ENCODE measurements at places on chromosomes 2 and 18. TPM values are rescaled to one million over a fixed set of nuclear protein-coding genes. Genes with fewer than 3 reads are reported as not detected.
A peak's percentile ranks its signal among the peaks of the same experiment; 100 is the strongest.

The NEU2 gene
- total RNA-seq, result not detected

The HSPE1 gene
- 57.0 TPM for total RNA-seq

The ITPRIPL1 gene
- 8.9 TPM for total RNA-seq

The MEP1B gene
- total RNA-seq, result 0.34 TPM

The NDC80 gene
- 0.77 TPM for total RNA-seq

The REG1B gene
- total RNA-seq, result not detected

GRCh38 chr18:48957136-48957535 lies 6.4 kb upstream of the SMAD7 start:
- no peak for DNase-seq

DNA sequence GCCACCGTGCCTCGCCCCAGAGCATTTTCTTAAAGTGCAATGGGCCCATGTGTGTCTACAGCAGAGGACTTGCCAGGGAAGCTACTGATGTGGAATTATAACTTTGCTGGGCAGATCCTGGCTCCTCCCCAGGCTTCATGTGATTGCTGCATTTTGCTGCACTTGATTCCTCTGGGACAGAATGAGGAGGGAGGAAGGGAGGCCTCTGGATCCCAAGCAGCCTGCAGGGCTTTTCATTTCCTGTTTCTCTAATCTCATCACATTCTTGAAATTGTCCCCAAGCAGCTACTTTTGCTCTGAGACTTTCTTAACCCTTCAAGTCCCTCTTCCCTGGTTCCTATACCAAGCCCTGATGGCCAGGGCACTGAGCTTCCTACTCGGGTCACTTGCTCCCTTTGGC lies 134.4 kb upstream of the SEC11C start:
- DNase-seq, result peak; percentile 30

GRCh38 chr2:10911291-10912075 lies at the start of gene KCNF1:
KCNF1 (plus strand) TSS chr2:10911934; CDS start chr2:10912427, 493 bp downstream.
- DNase-seq, result no peak

DNA sequence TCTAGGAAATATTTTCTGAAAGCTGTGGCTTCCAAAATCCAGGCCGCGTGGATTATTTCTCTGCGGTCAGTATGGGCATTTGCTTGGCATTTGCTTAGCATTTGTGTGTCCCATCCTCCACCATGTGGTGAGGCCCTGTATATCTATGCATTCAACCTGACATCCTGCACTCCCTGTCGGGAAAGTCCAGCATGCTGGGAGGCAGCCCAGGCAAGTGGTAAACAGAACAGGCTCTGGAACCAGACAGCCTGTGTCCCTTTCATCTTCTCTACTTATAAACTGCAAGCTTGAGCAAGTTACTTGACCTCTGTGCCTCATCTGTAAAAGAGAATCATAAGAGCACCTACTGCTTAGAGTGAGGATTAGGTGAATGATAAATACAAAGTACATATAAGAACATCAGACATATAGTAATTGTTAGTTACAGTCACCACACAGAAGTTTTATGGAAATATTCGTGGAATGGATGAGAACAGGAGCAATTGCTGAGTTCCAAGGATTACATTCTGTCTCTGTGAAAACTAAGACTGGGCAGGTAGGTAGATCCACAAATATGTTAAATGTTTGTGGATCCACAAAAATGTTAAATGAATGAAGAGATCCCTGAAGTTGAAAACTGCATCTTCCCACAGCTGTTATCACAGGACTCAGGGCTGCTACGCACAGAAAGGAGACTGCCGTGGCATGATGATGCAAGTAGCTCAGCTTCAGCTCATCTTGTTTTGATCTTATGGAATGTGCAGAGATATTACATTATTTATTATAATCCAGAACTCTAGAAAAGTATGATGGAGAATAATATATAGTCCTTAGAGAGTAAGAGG lies 317.0 kb upstream of the MMADHC start:
- DNase-seq, result no peak

- DNase-seq, result no peak
Measured at GRCh38 chr2:54360055-54360792, 95.9 kb upstream of the SPTBN1 start.

- DNase-seq, result no peak
Measured at GRCh38 chr2:64400733-64401528, 53.0 kb upstream of the LGALSL start.

DNA sequence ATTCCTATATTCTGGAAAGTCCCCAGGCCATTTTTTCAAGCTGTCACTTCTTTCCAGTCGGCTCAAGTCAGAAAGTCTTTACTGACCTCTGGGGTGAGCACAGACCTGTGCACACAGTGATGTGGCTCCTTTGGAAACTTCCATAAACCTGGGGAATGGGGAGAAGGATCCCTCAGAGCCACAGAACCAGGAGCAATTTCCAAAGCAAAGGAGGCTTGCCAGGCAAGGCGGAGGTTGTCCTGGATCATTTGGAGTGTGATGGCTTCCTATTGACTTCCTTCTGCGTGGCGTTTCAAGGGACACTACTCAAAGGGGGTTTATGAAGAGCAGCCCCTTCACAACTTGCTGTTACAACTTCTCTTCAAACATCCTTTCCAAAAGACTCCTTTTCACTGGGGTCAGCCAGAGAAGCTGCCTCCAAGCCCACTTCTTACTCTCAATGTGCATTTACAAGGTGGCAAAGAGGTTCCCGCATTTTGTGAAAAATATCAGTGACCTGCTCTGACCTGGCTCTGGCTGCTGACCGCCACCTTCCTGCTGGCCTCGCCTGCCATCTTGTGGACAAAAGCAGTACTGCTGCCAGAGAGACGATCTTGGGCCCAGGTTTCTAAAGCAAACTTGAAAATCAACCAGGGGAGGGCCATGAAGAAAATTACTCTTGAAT lies 18.2 kb upstream of the TMEM247 start:
- DNase-seq, result peak; percentile 64

DNA sequence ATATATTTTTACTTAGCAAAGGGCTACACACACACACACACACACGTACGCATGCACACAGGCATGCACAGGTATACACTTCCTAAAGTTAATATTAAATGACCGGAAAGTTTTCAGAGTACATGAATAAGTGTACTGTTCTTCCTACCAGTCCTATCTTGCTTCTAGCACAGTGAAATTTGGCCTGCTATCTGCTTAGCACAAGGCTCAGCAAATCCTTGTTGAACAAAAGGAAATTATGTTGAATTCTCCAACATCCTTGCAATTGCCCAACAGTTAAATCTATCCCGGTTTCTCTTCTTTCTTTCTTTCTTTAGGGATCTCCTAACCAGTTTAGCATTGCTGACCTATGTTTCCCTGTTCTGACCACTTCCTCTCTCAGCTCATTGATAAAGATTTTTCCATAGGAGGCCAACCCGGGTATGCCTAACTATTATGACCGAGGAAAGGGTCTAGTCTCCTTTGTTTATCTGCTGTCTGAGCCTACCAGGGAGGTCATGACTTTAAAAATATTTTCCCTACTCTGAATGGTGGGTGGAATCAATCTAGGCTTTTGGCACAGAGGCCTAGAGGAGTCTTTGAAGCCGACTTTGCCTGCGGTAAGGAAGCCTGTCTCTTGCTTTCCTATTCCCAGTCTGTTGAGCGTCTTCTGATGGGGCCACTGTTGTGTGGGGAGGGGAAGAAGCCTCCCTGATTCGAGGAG lies 400.7 kb downstream of the HRH4 start:
- DNase-seq, result no peak

DNA sequence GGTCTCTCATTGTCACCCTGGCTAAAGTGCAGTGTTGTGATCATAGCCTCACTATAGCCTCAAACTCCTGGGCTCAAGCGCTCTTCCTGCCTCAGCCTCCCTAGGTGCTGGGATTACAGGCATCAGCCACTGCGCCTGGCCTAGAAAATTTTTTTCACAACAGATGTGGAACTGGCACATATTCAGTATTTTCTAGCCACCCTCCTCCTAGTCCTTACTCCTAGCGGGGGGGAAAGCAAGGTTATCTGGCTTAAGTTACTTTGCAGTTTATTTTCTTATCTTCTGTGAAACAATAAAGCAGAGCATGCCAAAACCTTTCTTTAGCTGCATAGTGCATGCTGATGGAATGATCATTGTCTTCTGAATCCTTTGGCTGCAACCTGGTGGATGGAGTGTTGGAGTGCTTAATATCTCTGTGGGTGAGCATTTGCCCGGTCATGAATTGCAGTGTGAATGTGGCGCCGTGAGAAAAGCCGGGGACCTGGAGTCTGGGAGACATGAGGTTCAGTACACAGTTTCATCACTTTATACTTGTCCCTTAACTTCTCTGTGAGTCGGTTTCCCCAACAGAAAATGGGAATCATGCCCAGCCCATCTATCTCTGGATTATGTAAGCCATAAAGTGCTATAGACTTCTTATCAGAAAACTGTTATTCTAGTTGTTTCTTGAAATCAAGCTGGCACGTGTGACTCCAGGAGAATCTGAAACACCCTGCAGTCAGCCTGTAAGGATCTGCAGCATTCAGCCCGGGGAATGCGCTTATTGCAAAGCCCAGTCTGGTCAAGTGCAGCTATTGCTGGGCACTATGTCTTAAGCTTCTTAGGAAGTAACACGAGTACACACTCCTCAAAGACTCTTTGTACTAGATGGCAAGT lies 38.2 kb upstream of the MAP3K20 start:
- no peak for DNase-seq

DNA sequence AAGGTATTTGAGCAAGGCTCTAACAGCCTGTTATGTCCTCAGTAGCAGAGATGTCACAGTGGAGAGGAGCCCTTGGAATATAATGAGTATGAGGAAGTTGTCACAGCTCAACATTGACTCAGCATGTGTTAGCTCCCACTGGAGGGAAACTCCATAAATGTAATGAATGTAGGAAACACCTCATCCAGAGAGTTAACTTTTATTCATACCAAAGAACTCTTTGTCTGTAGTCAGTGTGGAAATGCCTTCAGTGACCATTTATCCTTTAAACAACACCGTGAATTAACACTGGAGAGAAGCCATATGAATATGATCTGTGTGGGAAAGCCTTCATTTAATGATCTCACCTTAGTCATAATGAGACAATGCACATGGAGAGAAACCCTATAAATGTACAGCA lies 59.7 kb downstream of the CYP1B1 start:
- DNase-seq, result no peak

DNA sequence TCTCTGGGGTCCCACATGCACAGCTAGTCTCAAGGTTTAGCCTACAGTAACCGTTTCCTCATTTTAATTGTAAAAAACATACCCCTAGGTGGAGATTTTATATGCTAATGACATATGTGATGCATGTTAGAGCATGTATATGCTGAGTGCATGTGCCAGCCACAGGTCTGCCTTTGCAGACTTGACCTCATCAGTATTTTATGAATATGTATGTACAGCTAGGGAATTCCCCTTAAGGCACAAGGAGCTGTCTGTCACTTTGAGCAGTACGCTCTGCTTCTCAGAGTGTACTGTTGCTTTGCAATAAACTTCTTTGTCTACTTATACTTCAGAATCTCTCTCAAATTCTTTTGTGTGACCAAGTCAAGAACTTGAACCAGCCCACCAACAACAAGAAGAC lies 131.2 kb upstream of the ERBB4 start:
- no peak for DNase-seq

DNA sequence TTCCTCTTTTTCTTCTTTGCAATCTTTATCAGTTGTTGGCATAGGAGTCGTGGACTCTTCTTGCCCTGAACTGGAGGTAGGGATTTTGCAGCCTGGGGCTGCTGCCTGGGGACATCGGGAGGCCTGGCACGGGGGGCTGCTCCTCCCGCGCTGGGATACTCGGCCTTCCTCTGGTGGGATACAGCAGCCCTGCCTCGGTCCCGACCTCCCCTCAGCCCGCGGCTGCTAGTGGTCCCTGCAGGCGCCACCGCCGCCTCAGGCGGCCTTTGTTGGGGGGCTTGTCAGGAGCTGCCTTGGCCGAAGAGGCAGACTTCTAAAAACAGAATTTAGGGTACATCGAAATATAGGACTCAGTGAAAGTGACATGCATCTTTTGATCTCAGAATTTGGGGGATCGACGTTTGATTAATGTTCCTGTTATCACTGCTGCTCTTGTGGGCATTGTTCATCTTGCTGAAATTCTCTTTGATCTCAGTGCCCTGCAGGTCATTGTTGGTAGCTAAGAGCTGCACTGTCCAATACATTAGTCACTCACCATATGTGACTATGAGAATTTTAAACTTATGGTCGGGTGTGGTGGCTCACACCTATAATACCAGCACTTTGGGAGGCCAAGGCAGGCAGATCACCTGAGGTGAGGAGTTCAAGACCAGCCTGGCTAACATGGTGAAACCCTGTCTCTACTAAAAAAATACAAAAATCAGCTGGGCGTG lies 16.3 kb downstream of the POLR2D start:
- no peak for DNase-seq

DNA sequence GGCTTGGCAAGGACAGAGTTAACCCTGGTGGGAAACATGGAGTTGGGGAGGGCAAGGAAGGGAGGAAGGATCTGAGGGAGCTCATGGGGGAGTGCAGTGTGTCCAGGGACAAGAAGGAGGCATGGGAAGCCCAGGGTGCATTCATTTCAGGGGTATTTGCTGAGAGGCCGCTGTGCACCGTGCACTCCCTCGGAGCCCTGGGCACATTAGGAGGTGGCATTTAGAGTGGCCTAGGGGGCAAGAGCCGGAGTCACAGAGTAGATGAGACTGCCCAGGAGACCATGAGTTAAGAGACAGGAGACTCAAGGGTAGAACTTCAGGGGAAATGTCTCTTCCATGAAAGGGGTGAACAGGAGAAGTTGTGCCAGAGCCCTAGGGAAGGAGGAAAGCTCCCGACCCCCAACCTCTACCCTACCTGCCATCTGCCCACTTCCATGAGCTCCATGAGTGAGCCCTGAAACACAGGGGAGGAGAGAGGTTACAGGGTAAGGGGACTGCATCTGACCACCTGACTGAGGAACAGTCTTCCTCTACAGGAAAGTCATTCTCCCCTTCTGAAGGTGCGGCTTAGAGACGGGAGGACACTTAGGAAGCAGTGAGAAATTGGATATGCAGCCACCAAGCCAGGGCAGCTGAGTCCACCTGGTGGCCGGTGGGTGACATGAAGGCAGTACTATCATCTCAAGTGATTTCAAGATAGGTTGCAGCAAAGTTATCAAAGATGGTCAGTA lies 58.5 kb upstream of the COPS8 start:
- DNase-seq, result peak; percentile 72

DNA sequence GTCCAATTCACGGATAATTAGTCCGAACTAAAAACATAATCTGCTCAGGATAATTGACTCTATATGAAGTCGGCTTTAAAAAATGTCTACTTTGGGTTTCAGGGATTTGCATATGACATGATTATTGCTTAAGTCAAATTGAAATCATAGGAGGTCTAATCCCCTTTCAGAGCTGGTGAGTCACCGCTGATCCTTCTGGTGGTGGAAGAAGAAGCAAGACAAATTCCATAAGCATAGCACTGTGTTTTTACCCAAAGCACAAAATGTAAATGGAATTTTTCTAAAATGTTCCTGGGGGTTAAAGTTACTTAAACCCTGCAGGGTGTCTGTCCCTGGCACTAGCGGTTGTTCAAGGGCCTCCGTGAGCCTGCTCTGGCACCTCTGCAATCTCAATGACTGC lies 460.2 kb downstream of the LRATD1 start:
- DNase-seq, result no peak

All from prostate gland (tissue), 2 donors.